ENCODE measurements at places on chromosomes 6 and 20.

GRCh38 chr6:18342223-18342622 is 44.9 kb upstream of the RNF144B start:
- no peak for DNase-seq

DNA sequence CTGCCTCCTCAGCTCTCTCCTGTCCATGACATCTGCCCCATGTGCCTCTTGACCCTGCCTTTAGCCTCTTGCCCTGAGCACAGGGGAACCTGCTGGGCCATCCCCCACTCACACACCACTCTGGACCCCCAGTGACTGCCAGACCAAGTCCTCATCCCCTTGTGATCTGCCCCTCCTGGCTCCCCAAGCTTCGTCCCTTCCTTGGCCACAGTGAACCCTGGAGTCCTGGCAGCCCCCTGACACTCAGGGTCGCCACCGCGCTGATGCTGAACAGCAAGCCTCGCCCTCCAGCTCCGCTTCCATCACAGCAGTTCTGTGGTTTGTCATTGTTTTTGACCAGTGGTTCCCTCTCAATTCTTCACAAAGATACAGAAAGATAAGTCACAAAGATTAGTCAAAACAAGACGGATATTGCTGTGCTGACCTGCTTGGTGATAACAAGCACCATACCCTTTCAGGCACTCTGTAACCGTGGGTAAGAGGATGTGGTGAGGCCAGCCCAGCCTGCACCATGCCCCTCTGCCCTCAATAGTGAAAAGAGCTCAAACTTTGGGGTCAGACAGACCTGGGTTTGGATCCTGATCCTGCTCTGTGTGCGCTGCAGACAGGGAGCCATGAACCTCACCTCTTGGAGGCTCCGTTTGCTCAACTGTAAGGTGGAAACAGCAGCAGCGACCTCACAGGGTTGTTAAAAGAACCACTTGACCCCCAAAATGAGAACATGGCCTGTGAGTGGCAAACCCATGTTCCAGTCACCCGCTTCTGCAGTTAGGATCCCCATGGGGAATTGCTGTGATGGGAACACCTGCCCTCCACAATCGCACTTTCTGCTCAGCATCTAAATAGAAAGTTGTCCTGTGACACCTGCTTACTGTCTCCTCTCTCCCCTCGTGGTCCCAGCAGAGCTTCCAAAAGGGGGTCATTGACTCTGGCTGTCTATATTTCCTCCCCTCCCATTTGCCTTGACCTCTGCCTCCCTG is 114.5 kb downstream of the TOX2 start:
- no peak for DNase-seq

DNA sequence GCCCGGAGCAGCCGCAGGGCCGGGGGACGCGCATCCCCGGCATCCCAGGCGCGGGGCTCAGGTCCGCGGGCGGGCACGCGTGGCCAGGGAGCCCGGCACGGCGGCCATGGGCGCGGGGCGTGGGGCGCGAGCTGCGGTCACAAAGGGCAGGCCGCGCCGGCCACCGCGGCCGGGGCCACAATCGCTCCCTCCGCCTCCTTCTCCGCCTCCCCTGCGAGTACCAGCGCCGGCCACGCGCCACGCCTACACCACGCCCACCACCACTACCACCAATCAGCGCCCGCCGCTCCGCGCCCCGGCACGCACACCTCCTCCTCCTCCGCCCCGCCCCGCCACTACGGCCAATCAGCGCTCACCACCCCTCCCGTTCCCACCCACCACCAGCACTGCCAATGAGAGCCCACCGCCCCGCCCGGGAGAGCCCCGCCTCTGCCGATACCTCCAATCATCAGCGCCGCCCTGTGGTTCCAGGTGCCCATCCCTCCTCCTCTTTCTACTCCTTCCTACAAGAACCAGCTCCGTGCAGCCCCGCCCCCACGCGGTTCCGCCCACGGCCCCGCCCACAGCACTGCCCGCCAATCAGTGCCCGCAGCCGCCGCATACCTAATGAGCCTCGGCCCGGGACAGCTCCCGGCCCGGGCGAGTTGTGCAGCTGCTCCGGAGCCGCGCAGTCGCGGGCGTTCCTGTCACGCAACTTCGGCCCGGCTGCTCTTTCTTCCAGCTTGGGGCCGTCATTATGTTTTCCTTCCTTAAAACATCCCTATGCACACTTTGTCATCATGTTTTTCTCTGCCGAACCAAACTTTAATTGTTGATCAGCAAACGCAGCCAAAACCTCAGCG is at the start of gene RPS6KA2:
Gene RPS6KA2 (minus strand): TSS at position 219 of the 842 bp plus-strand sequence. CDS start 232 bp downstream, outside the sequence.
- peak; percentile 100 for DNase-seq

GRCh38 chr6:30970946-30971345 is 12.6 kb upstream of the MUC21 start:
- no peak for DNase-seq

GRCh38 chr6:32637219-32637880 is at the start of gene HLA-DQA1:
Gene HLA-DQA1 (plus strand): TSS chr6:32637406. CDS start chr6:32637459, 53 bp downstream.
- DNase-seq, result no peak

DNA sequence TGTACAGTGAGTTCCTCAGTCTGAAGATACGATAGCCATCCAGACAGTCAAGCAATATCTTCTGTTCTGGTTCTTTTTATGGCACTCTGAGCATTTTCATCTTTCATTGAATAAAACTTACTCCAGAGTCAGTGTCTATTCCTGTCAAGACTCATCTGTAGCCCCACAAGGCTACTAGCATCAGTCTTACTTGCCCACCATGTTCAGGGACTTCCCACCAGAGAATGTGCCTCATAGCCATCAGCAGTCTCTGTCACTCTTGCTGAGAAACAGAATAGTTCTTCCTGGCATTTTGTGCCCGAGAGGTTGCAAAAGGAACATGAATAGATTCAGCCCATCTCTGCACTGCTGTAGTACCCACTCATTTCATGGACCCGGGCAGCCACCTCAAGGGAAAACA is 12.7 kb upstream of the DCBLD1 start:
- DNase-seq, result no peak

GRCh38 chr6:43803055-43803782 is 33.2 kb downstream of the VEGFA start:
- DNase-seq, result no peak

GRCh38 chr6:165616116-165616515 is 46.9 kb downstream of the PDE10A start:
- DNase-seq, result no peak

DNA sequence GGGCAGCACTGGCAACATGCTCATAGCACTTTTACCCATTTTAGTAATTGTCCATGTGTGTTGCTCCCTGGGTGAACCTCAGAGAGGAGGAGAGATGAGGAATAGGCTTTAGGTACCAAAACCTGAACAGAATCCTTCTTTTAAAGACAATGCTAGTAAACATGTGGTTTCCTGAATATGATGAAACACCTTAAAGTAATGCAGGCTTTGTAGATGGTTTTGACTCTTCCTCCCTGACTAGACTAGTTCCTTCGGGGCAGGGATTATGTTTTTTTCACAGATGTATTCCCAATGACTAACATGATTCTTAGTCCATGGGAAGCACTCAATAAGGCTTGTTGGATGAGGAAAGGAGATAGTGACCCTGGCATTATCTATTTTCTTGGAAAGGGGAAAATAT is 367.6 kb upstream of the JAG1 start:
- DNase-seq, result no peak

DNA sequence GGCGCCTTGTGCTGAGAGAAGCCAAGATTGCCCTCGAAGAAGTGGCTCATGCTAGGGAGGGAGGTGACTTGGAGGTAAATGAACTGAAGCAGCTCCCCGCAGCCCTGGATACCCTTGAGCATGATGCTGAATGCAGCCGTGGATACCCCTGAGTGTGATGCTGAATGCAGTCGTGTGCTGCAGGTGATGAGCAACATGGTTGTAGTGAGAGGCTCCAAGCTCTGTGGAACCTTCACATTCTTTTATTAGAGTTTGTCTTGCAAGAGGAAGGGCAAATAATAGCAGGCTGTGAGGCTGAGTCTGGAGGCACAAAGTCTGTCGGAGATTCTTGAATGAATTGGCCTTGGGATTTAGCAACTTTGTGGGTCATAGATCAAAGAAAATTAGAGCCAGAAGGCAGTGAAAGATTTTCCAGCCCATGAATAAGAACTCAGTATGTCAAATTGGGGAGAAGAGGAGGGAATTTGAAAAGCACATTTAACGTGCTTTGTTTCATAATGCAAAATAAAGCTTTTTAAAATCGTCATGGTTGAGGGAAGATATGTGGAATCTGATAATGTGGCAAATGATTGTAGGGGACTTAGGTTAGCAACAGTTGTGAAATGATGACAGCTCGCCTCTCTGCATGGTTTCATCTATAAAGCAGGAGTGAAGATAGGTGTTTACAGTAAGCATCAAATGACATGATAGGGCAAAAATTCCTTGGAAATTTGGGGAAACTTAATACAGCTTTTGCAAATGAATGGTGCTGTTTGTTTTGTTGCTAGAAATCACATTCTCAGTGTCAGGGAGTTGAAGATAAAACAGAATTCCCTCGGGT is 120.1 kb upstream of the TIAM2 start:
- no peak for DNase-seq

DNA sequence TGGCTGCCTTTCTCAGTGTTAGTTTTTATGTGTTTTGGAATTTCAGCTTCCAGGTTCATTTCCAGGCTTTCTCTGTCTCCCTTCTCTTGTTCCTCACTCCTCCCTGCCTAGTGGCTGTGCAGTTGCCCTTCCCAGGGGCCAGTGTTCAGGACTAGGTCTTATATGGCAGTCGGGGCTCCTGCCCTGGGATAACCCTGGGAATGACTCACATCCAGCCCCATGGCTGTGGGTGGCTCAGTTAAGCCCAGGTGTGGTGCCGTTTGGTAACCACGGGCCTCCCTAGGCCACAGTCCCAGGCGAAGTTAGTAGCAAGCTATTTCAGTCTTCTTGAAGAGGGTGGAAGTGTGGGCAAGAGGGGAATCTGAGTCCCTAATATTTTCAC is 57.4 kb upstream of the DDR1 start:
- DNase-seq, result no peak

Measured in stimulated activated CD4-positive, alpha-beta T cell treated with anti-CD3 and anti-CD28 coated beads, TNF-alpha, amount 100 ng/mL, for 4 hours (primary cell).